ENCODE measurements at places on chromosomes 4 and X.

DNA sequence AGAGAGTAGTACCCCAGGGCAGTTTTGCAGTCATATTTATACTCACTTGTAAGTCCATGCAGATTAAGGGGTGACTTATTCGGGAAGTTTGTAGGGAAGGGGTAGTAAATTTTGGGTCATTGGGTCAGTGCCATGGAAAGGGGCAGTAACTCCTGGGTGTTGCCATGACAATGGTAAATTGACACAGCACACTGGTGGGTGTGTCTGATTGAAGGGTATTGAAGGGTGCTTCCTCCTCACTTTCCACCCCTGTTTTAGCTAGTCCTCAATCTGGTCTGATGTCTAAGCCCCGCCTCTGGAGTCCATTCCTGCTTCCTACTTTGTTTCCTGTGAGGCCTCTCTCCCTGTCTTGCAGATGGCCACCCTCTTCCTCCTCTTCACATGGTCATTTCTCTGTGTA, 11.9 kb downstream of the ODAPH start:
- no peak for DNase-seq

GRCh38 chr4:77358315-77358928, 201.4 kb downstream of the CCNG2 start:
- DNase-seq: peak; percentile 81

DNA sequence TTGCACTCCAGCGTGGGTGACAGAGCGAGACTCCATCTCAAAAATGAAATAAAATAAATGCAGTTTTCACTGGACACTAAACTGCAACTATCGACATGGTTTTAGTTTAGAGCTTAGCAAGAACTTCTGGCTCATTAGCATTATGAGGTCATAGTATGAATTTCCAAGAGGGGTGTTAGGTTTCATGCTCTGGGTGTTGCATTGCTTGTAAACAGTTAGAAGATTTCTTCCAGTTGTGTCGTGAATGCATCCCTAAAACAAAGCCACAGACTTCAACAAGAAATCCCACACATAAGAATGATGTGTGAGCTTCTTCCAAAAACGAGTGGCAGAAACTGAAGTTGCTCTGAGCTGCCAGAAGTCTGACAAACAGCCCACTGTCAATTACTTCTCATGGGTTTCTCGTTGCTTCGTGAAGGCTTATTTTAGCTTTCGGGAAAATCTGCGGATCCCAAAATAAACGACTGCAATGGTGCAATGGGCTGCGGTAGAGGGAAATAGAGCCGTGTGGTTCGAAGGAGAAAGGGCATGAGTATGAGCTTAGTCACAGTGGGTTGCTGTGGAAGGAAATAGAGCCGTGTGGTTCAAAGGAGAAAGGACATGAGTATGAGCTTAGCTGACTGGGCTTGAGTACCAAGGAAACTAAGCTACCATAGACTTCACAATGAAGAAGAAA, 354.9 kb downstream of the DHRSX start:
- DNase-seq: no peak

DNA sequence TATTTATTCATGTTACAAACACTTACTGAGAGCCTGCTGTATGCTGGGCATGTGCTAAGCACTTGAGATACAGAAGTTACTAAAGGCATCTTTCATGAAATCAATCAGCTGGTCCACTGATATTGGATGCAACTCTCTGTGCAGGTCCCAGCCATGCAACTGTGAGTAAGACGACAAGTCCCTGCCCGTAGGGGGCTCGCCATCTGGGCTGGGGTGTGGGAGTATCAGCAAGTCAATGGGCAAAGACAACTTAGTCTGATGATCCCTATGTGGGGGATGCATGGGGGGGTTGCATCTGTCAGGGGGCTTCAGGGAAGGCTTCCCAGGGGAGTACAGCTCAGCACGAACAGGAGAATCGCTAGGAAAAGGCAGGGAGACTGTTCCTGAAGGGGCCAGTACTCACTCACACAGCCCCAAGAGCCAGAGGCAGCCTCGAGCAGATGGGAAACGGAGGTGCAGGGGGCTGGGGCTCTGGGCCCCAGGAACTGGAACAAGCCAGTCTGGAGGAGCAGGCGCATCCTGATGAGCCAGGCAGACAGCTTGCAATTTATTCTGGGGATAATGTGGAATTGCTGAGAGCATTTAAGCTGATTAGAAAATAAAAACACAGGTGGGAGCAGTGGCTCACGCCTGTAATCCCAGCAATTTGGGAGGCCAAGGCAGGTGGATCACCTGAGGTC, 40.2 kb downstream of the CRMP1 start:
- no peak for DNase-seq

DNA sequence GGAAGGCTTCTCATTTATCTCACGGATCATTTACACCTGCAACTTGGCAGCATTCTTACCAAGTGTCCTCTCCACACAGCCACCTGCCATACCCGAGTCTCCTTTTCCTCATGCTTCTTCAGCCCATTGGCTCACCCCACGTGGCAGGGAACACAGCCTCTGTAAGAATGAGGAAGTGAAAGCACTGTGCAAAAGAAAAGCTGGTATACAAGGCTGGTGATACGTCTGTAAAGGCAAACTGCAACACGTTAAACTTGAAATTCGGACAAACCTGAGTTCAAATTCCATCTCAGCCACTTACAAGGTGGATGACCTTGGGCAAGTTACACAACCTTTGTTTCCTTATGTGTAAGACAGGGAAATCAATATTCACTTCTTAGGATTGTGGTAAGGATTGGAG, 164.0 kb upstream of the RASGEF1B start:
- DNase-seq: peak; percentile 86

GRCh38 chr4:70623323-70623722, 5.2 kb upstream of the ENAM start:
- no peak for DNase-seq

GRCh38 chrX:3192835-3193234, 151.6 kb downstream of the ARSF start:
- DNase-seq: no peak

DNA sequence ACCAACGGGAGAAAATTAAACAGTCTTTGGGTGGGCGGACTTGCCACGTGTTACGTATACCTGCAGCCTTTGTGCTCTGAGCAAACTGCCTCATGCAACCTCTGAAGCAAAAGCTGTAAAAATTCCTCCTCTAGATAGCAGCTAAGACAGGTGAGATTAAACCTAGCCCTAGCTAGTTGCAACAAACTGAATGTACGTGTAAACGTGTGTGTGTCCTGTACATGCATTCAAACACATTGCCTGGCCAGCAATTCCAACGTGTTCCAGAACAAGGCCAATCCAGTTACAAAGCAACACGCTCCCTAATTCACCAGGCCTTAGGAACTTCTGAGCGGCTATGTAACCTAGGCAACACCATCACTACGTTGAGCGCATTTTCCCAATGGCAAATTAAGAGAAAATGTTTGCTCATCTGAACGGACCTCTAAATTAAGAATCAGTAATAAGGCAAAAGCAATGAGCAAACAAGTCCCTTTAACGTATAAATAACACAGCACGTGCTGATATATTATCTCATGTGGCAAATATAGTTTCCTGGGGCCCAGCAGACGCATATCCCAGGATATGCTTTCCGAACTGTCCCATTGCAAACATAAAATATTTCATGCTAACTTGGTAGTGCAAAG, 792 bp downstream of the PPID start:
- DNase-seq: peak; percentile 48

GRCh38 chrX:18490806-18491555, 65.6 kb downstream of the CDKL5 start:
- no peak for DNase-seq

GRCh38 chr4:141155586-141155985, 22.3 kb upstream of the RNF150 start:
- DNase-seq: no peak

- peak; percentile 41 for DNase-seq
Observed at GRCh38 chr4:83454686-83455085, 937 bp downstream of the HELQ start.

- no peak for DNase-seq
Observed at GRCh38 chr4:87835197-87835596, 2.4 kb downstream of the MEPE start.

DNA sequence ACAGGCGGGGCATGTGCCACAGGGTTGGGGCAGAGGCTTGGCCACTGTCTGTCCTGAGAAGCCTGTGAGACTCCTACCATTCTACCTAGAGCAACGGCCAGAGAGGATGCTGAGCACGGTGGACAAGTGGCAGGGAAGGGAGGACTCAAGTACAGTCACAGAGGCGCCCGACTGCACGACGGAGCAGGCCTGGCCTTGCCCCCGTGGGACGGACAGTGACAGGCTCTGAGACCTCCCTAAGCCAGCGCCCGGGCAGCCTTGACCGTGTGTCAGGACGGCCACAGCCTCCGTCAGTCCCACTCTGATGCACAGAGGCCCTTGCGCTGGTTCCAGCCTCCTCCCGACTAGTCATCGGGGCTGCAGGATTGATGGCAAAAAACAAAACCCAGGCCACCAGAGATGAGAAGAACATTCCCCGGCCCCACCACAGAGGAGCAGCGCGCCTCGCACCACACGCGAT, 36.7 kb upstream of the MXD4 start:
- DNase-seq: no peak

DNA sequence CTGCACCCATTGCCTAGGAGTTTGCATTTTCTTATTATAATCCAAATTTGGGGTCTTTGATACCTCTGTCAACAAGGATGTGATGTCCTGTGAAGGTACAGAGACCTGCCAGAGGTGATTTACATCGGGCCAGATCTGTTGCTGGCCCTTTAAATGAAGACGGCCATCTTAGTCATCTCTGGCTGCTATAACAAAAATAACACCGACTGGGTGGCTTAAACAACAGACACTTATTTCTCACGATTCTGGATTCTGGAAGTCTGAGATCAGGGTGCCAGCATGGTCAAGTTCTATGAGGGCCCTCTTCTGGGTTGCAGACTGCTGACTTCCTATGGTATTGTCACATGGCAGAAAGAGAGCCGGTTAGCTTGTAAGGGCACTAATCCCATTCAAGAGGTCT, 75.7 kb downstream of the F11 start:
- DNase-seq: no peak

DNA sequence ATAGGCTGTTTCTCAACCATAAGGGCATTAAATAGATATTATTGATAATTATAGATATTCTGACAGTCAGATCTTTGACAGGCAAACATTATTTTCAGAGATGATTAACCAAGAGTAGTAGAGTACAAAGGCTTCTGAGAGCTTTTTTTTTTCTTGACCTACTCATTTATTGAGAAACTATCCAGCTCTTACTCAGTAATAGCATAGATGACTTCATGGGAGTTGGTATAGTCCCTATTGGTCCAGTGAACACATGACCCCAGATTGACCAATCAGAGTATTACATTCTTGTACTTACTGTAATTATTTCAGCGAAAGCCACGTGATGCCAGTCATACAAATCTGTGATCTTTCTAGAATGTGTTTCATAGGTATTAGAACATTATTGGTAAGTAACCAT, 508.7 kb downstream of the FSTL5 start:
- no peak for DNase-seq

DNA sequence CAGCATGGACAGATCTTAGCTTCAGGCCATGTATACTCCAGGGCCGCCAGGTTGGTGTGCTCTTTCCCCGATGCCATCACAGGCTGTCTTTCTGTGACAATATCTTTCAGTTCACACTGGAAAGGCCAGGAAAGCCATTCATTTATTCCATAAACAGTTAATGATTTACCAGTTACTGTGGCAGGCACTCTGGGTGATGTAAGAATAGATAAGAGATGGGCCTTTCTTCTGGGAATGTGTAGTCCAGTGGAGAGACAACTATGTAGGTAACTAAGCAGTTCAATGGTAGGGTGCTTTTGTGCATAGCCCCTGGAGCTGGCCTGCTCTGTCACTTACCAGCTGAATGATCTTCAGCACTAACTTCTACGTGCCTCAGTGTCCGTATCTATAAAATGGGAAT, 46.3 kb upstream of the LEF1 start:
- no peak for DNase-seq

DNA sequence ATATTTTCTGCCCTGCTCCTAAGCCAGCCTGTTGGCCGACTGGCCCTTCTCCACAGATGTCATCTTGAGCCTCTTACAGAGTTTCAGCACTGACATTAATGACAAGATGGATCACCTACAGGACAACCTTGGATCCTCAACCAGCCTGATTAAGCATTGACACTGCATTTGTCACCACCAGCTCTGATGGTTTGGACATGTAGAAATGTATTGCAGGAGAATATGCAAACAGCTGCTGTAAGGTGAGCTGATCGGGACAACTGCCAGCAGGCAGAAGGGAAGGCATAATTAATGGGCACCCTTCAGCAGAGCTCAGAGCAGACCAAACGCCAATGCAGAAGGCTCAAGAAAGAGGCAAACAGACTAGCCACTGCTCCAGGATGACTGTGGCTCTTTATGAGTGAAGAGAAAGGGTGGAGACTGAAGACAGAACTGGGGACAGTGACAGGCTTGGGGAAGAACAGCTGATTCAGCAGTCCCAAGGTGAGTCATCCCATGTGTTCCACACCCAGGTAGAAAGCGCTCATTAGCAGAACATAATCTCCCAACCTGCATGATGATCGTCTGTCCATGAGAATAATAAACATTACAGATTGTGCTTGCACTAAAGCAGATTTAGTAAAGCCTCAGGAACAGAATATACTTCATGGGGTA, 6.7 kb downstream of the CORIN start:
- no peak for DNase-seq

DNA sequence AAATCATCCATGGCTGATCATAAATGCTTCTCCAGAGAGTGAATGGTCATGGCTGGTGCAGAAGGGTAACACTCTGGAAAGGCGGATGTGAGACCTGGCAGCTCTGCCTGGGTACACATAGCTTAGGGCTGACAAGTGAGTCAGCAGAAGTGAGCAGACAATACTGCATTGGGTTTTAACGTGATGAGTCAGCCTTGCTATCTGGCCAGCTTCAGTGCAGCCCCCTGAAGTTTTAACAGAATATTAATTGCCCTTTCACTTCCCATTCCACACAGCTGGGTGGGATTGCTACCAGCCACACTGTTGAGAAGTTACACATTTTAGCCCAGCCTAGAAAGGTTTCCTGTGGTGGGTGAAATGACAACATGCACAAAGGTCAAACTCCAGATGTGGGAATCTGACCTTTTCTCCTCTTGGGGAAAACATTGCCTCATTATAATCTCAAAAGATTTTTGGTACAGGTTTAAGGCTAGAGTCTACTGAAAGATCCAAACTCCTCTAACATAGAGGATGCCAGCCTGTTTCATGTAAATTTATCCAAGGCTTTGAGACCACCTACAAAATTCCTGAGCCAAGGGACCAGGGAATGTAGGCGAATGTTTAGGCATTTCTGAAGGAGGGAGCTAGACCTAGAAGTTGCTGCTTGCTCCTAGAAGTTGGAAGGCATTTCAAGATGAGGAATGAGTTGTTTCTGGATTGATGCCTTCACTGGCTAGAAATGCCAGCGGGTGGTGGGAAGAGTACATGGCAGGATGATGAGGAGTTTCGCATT, 230.3 kb upstream of the PGRMC2 start:
- DNase-seq: peak; percentile 95

- no peak for DNase-seq
Observed at GRCh38 chr4:5758741-5759140, 47.7 kb downstream of the EVC start.

DNA sequence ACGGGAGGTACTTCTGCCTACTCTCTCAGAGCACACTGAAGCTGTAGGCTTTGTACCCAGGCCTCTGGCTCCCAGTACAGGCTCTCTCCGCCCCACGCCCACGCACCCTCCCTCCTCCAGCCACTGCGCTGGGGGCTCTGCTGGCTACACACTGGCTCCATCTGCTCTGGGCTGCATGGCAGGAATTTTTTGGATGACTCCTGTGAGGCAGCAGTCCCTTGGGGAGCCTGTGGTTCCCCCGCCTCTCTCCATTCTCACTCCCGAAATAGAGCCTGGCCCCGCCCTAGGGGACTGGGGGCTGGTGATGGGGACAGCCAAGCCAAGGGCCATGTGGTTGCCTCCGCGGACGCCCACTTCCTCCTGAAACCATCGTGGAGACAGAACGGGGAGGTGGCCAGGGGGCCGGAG, 58.1 kb upstream of the ADRA2C start:
- no peak for DNase-seq

GRCh38 chr4:65658117-65658516, 12.2 kb downstream of the EPHA5 start:
- no peak for DNase-seq

Data from OCI-M1 (cell line).